Activated T-helper 9 cell treated with anti-CD3 and anti-CD28 coated beads, Interleukin-2, amount 50 U/mL, for 16 hours (primary cell): ENCODE measurements at places on chromosomes 7 and 10.

DNA sequence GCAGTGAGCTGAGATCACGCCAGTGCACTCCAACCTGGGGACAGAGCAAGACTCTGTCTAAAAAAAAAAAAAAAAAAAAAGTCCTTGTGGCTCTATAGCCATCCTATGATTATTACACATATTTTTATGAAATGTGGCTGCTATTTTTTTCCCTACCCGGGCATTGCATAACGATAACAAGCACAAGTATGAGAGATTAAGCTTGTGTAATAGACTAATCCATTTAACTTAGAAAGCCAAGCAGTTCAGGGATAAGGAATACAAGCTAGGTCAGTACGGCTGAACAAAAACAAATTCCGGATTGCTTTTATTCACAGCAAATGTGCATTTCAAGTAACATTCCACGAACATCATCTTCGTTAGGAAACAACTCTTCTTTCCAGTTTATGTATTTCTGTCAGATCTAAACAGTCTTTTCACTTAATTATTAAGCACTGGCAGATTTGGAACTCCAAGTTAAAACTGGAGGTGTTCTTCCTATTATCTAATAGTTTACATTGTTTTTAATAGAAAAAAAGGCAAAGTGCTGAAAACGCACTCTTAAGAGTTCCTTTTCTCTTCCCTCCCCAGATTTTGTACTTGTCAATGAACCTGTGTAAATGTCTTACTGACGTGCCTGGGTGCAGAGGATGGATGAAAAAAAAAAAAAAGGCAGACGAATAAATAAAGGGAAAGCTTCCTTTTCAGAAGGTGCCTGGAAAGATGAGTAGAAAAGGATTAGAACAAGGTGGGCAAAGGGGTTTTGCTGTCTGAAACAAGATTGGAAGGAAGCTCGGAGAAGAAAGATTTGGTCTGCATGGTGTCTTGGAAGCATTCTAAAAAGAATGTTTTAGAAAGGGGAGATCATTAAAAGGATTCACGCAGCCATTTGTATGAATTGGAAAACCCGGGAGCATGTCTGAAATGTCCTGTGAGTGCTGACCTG lies 81.1 kb downstream of the PRTFDC1 start:
- DNase-seq = no peak

GRCh38 chr10:71074176-71074755 lies 138.1 kb upstream of the UNC5B start:
- no peak for DNase-seq

GRCh38 chr10:78844960-78845607 lies 223.7 kb upstream of the ZMIZ1 start:
- no peak for DNase-seq

DNA sequence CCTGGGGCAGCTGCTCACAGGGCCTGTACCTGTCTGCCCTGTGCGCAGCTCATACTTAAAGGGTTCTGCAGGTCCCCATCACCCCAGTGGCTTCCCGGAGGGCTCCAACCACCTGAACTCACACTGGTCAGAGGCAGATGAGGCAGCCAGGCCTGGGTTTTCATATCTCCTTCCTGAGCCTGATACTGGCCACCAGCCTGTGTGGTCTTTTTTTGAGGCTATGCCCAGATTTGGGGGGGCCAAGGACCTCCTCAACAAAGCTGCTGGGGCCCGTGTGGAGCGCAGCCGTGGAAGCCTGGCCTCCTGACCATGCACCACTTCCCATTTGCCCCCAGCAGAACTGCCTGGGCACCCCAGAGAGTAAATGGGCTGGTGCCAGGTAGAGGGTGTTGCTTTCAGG lies 25.7 kb downstream of the PNLIPRP2 start:
- DNase-seq = no peak

DNA sequence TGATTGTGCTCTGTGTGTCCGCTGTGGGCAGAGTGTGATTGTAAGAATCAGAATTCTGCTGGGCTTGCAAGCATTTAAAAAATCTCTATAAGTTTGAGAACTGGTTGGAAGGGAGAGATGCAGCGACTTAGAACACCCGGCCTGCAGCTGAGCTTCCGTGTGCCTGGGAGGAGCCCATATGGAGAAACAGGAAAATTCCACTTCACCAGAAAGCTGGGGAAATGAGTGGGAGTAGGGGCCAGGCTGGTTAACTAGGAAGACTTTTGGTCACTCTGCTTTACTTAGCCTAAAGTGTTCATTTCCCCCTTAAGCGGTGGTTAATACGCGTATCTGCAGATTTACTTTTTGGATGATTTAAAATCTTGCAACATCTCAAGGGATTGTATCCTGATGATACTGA lies 72.2 kb downstream of the TCF7L2 start:
- DNase-seq = no peak

- no peak for DNase-seq
Measured at GRCh38 chr7:24715661-24716479, 41.4 kb downstream of the GSDME start.

DNA sequence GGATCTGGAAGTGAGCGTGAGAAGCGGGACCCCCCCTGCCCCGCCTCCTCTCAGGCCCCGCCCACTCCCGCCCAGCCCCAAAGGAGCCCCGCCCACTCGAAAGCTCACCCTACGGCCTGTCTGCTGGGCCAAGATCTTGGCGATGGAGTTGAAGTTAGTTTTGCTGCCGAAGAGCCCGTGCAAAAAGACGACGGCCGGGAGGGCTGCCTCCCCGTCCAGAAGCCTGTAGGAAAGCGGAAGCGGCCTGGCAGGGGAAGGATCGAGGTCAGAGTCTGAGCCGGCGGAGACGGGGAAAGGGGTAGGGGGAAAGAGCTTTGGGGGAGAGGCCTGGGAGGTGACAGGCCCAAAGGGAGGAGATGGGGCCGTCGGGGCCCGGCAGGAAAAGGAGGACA lies 386 bp downstream of the ABHD11 start:
- peak; percentile 50 for DNase-seq

- no peak for DNase-seq
Measured at GRCh38 chr10:72727130-72727529, 35.2 kb downstream of the MCU start.

DNA sequence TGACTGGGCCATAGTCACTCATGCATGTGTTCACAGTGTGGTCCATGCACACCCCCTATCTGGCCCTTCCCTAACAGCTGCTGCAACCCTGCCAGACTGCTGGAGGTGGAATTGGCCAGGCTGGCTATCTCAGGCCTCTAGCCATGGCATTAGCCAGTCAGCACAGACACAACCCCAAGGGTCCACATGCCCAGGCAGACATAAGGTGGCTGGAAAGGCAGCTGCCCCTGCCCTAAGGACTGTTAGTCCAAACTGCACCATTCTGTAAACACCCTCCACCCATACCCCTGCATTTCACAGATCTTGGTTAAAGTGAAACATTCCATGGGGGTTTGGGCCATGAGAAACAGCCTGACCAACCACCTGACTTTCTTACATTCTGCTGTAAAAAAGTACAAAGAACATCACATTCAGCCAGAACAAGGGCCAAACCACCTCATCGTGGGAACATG lies 137.4 kb upstream of the KCNMA1 start:
- no peak for DNase-seq

GRCh38 chr10:42776681-42777080 lies 5.9 kb upstream of the BMS1 start:
- no peak for DNase-seq

DNA sequence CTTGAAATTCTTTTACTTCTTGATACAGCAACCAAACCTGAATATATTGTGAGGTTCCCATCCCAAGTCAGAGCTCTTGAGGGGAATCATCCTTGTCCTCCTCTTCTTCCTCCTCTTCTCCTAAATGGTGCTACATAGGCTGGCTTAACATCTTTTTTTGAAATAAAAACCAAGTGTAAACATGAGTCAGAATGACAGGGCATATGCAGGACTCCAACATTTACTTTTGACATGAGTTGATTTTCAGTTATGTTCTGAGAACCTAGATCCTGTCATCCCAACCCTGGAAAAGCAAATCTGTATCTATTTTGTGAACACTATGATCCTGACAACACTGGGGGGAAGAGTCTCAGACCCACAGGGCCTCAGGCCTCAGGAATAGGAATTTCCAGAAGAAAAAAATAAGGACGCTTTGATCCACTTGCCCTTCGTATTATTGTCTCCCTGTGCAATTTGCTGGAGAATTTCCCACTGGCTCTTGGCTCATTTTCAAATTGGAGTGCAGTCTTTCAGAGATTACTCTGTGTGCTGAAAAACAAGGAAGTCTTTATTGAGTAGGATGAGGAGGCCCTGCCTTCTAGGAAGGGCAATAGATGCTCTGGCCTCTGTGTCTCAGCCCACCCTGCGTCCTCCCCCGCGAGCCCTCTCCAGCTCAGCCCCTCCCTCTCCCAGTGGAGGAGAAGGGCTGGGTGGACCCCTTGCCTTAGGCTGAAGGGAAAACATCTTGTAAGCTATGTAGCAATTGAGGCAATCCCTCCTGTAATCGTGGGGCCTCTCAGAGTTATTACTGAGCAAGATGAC lies 121.6 kb downstream of the CREB5 start:
- DNase-seq = no peak

DNA sequence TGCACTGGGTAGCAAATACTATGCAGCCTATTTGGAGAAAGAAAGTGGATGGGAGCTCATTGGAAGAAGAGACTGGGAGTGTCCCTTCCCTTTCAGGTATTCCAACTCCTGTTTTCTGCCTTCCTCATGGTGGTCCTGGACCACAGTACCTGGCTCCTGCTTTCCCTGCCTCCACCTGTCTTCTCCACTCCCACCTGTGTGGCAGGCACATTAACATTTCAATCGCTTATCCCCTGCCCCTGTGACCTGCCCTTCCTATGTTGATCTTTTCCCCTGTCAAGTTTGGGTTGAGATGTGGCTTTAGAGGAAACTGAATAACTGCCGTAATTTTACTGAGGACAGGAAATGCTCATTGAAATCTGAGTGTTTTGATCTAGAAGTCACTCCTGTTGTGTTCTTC lies 415.8 kb upstream of the PODXL start:
- no peak for DNase-seq

- DNase-seq = no peak
Measured at GRCh38 chr10:86598151-86598550, 56.2 kb upstream of the OPN4 start.

DNA sequence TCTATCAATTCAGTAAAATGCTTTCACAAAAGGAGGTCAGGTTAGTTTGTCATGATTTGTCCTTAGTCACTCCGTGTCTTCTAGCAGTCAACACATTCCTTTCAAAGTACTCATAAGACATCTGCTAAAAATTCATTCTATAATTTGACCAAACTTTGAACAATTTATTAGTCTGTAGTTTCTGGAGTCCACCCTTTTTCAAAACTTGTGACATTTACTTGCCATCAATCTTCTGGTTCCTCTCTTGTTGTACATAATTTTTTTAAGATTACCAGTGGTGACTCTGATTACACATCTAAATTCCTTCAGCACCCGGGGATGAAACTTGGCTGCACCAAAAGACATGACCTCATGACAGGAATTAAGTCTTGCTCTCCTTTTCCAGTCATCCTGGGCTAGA lies 130.1 kb downstream of the NEBL start:
- DNase-seq = no peak
